Neural progenitor cell (in vitro differentiated cells): ENCODE measurements at places on chromosomes 6 and 20. TPM values are rescaled to one million over a fixed set of nuclear protein-coding genes. Genes with fewer than 3 reads are reported as not detected.
A peak's percentile ranks its signal among the peaks of the same experiment; 100 is the strongest.

The NFYA gene
- 34.8 and 47.9 TPM in 2 replicates for total RNA-seq

GRCh38 chr20:48831718-48832404 lies 4.1 kb upstream of the PREX1 start:
- DNase-seq: peak; percentile 29

The TNFRSF21 gene
- 16.9 and 23.2 TPM in 2 replicates for total RNA-seq

The FAM184A gene
- 9.8 and 24.8 TPM in 2 replicates for total RNA-seq

The DEFB129 gene
- not detected in 2 replicates for total RNA-seq

The TSBP1 gene
- total RNA-seq: not detected in 2 replicates

The FAM83C gene
- total RNA-seq: not detected in 2 replicates

GRCh38 chr20:10047427-10047826 lies 12.6 kb downstream of the ANKEF1 start:
- DNase-seq: peak; percentile 60

The SIRPG gene
- total RNA-seq: not detected in 2 replicates

DNA sequence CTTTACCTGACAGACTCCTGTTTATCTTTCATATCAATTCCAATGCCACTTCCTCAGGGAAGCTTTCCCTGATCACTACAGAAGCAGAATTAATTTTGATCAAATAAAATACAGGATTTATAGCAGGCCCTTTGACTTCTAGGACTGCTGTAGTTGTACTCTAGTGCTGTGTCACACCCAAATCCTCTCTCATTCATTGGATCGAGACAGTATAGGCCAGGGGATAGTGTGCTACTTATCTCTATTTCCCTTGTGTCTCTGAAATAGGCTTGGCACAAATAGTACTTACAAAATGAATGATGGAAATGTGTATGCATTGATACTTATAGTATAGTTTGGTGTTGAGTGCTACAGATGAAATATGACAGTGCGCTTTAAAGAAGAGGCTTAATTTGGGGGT lies 19.8 kb downstream of the RALY start:
- DNase-seq: no peak

- DNase-seq: no peak
Observed at GRCh38 chr6:56244528-56245253, 2.7 kb downstream of the COL21A1 start.
